Glutamatergic neuron (in vitro differentiated cells): ENCODE measurements at places on chromosomes 12 and 14. TPM values are rescaled to one million over a fixed set of nuclear protein-coding genes. Genes with fewer than 3 reads are reported as not detected.

- peaks cover 11% of the 10 kb centered on the region for H3K4me1 ChIP-seq
- H3K36me3 ChIP-seq: peaks cover 18% of the 10 kb centered on the region
- no peaks in the 10 kb centered on the region for H3K27me3 ChIP-seq
- H3K4me3 ChIP-seq: no peak overlapping the region
Measured at GRCh38 chr12:2256915-2257314, 204.1 kb downstream of the CACNA1C start.

E2F7 gene
- total RNA-seq: 4.2 TPM

- no peak overlapping the region for H3K4me3 ChIP-seq
- peaks cover 26% of the 10 kb centered on the region for H3K4me1 ChIP-seq
- DNase-seq: no peak
- peak overlapping the region; percentile 88 for H3K27ac ChIP-seq
Measured at GRCh38 chr12:113684908-113685782, 213.5 kb upstream of the LHX5 start.

TMEM233 gene
- not detected for total RNA-seq

DNA sequence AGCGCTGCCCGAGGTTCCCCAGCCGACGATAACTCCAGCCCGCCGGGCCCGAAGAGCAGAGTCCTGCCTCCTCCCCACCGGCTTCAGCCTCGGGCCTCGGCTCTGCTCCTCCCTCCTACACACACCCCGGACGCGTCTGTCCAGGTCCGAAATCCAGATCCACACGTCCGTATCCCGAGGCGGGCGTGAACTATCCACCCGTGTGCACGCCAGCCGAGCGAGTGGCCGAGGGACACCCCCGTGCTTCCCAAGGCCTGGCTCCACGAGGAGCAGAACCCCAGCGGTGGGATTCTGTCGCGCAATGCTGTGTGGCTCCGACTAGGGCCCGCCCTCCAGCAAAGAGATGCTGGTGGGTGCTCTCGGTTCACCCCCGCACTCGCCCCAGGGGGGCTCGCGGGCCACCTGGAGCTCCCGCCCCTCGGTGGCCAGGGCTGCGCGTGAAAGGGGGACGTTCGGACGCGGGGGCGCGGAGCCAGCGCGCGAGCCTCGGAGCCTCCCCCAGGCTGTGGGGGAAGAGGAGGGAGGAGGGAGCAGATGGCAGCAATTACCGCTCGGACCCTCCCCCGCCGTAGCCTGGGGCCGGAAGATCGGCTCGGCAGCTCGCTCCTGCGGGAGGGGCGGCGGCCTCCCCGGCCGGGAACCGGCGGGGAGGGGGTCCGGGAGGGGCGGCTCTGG lies 18.9 kb upstream of the ANKRD33 start:
- peak overlapping the region; percentile 78 for H3K4me3 ChIP-seq
- no peaks in the 10 kb centered on the region for H3K36me3 ChIP-seq
- H3K27ac ChIP-seq: peak overlapping the region; percentile 87
- peaks cover 24% of the 10 kb centered on the region for H3K27me3 ChIP-seq

KRT84 gene
- total RNA-seq: not detected

DNA sequence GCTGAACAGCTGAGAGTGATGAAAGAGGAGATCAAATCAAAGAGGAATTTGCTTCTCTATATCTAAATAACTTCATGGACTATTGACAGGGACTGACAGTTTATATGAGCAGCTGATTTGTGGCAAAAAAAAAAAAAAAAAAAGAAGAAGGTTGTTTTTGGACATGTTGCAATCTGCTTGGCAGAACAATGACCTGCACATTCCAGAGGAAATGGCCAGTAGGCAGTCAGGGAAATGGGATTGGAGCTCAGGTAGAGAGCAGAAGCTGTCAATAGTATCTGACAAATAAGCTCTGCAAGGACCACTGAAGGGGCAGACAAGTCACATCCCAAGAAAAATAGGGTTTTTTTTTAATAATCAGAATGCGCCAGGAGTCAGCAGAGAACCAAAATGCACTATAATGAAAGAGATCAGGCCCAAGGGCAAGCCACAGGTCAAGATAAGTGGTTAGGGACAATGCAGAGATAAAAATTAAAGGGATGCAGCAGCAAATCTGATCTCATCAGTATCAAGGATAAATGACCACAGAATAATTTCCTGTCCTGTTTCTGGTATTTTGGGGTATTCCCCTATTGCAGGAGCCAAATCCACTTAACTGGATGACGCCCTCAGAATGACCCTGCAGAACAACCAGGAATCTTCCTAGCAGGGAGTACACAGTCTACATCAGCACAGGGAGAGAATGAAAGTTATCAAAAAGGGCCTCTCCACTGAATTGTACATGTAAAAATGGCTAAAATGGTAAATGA lies 22.6 kb upstream of the DUSP16 start:
- H3K4me1 ChIP-seq: no peaks in the 10 kb centered on the region
- no peak overlapping the region for H3K4me3 ChIP-seq
- H3K27ac ChIP-seq: no peak overlapping the region
- no peak for DNase-seq
- H3K27me3 ChIP-seq: no peaks in the 10 kb centered on the region

DNA sequence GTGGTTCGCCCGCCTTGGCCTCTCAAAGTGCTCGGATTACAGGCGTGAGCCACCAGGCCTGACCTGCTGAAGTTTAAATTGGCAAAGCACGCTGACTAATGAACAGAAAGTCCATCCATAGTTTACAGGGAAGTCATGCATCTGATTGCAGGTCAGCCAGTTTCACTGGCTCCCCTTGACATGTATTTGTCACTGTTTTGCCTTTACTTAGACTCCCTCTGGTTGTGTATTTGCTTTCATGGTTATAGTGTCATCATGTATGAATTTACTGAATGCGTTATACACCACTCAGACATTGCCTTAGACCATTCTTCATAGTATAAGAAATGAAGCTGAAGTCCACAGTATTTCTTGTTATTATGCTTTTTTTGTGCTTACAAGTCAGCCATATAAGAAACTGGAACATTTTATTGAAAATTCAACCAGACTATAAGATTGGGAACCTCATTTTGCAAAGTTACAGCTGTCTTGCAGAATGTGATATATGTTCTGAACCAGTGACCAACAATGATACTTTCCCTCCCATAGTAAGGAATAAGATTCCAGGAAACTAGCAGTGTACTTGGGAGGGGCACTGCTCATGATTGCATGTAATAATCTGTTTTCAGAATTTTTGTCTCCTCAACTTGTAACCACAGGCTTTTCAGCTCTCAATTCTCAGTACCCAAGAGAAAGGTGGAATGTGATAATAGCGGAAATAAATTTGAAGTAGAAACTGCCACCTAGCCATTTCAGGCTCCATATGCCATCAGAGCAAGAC lies 51.9 kb upstream of the ATF7IP start:
- DNase-seq: no peak
- H3K36me3 ChIP-seq: peaks cover 8% of the 10 kb centered on the region
- no peak overlapping the region for H3K4me3 ChIP-seq
- H3K27me3 ChIP-seq: no peaks in the 10 kb centered on the region

ZNF891 gene
- total RNA-seq: 9.2 TPM

NRL gene
- 3.7 TPM for total RNA-seq

GRCh38 chr12:33514893-33515292 lies 75.3 kb upstream of the SYT10 start:
- peaks cover 2% of the 10 kb centered on the region for H3K27me3 ChIP-seq
- H3K4me1 ChIP-seq: no peaks in the 10 kb centered on the region
- no peaks in the 10 kb centered on the region for H3K36me3 ChIP-seq
- DNase-seq: no peak
- no peak overlapping the region for H3K27ac ChIP-seq

DNA sequence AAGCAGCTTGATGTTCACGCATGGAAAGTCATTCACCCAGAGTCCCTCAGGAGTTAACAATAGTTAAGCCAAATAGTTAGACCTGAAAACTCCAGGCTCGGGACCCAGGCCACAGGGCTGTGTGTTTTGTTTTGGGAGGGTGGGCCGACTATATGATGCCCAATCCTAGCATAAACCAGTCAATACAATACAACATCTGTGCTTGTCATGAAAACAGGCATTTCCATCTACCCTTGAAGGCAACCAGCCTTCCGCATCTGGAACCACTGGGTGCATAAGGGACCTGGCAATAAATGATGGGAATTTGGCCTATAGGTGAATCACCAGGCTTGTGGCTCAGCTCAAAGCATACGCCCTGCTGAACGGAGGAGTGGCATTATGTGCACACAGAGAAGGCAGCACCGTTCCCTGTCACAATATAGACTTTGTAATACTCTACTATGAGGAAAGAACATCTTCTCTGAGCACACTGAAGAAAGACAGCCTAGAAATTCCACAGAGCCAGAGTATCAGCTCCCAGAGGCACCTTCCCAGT lies 91.0 kb upstream of the FOXN3 start:
- no peak for DNase-seq
- peaks cover 6% of the 10 kb centered on the region for H3K27me3 ChIP-seq
- peaks cover 13% of the 10 kb centered on the region for H3K36me3 ChIP-seq
- no peak overlapping the region for H3K4me3 ChIP-seq
- H3K27ac ChIP-seq: no peak overlapping the region
- peaks cover 28% of the 10 kb centered on the region for H3K4me1 ChIP-seq

- no peak for DNase-seq
- no peaks in the 10 kb centered on the region for H3K36me3 ChIP-seq
- H3K4me1 ChIP-seq: no peaks in the 10 kb centered on the region
- no peaks in the 10 kb centered on the region for H3K27me3 ChIP-seq
- H3K4me3 ChIP-seq: no peak overlapping the region
Measured at GRCh38 chr12:88416786-88417185, 163.5 kb downstream of the KITLG start.

DNA sequence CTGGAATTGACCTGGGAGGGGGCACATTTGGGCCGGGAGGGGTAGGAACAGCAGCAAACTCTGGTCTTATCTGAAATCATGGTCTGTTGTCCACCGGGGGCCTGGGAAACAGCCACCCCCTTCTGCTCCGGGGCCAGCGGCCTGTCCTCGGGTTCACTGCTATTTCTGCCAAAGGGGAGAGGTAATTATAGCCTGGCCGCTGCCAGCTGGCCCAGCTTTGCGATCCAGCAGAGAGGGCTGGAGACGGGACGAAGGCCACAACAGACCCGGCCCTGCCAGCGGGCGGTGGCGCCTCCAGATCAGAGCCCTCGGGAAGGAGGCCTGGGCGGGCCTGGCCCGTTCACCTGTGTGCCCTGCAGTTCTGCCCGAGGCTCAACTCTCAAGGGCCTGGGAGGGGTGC lies at the start of gene C14orf180:
Gene C14orf180, plus strand, starts transcription at position 258 of the 400 bp plus-strand sequence. CDS start 6,667 bp downstream, outside the sequence.
- H3K4me1 ChIP-seq: peaks cover 12% of the 10 kb centered on the region
- H3K27ac ChIP-seq: no peak within 1 kb of the TSS
- H3K4me3 ChIP-seq: no peak within 1 kb of the TSS
- DNase-seq: no peak
- H3K36me3 ChIP-seq: peaks cover 4% of the 10 kb centered on the region

DNA sequence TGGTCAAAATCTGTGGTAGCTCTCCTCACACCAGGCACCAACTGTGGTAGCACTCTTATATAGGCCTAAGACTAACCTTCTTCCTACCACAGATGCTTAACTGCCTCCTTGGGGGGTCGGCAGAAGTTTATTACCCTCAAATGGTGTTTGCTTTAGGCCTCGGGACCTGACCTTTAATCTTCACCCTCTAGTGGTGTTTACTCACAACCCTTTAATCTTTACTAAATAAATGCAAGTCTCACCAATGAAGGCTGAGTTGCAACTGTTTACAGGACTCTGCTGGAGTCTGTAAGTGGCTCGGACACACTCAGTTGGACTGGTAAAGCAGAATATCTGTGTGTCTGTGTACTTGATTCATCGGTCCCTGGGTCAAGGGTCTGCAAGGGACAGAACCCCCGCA lies 29.4 kb downstream of the CCER1 start:
- DNase-seq: no peak
- no peaks in the 10 kb centered on the region for H3K27me3 ChIP-seq
- H3K27ac ChIP-seq: no peak overlapping the region

DNA sequence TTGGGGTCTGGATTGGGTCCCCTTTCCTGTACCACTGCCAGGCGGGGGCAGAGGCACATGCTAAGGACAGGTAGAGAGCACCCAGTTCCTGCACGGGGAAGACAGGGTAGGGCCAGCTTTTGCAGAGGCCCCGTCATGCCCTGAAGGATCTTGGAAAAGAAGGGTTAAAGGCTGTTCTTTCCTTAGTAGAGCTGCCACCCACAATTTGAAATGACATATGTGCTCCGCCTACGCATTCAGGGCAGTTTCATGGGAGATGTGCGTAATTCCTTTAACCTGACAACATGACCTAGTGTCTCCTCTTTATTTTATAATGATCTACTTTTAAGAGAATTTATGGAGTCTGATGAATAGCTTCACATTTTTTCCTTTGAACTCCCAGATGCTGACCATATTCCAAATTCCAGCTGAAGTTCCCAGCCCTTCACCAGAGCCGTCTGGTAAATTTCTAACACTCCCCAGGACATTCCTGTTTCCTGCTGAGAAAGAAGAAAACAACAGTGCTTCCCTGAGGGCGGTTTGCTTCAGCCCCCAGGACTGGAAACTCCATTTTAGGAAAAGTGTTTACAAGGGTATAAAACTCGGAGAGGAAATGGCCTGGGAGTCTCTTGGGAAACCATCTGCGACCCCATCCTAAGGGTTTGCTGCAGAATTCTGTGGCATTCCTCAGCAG lies 58.9 kb upstream of the PLEKHG3 start:
- peaks cover 10% of the 10 kb centered on the region for H3K4me1 ChIP-seq
- no peak for DNase-seq
- no peak overlapping the region for H3K27ac ChIP-seq
- H3K36me3 ChIP-seq: no peaks in the 10 kb centered on the region
- peaks cover 2% of the 10 kb centered on the region for H3K27me3 ChIP-seq
- H3K4me3 ChIP-seq: no peak overlapping the region

FAM222A gene
- 18.1 TPM for total RNA-seq

CPNE6 gene
- 0.44 TPM for total RNA-seq

ZC2HC1C gene
- 3.2 TPM for total RNA-seq

DDX24 gene
- 257 TPM for total RNA-seq

B4GALNT3 gene
- 3.3 TPM for total RNA-seq

ACRBP gene
- 2.5 TPM for total RNA-seq

- peaks cover 32% of the 10 kb centered on the region for H3K4me1 ChIP-seq
- H3K27ac ChIP-seq: no peak overlapping the region
- H3K36me3 ChIP-seq: no peaks in the 10 kb centered on the region
- no peaks in the 10 kb centered on the region for H3K27me3 ChIP-seq
- DNase-seq: no peak
Measured at GRCh38 chr14:68386950-68387779, 405.7 kb downstream of the ZFP36L1 start.

- peaks cover 6% of the 10 kb centered on the region for H3K4me1 ChIP-seq
- H3K4me3 ChIP-seq: no peak overlapping the region
- no peaks in the 10 kb centered on the region for H3K27me3 ChIP-seq
- H3K27ac ChIP-seq: no peak overlapping the region
- DNase-seq: no peak
- peaks cover 12% of the 10 kb centered on the region for H3K36me3 ChIP-seq
Measured at GRCh38 chr12:19539836-19540235, 100.5 kb downstream of the AEBP2 start.

GRCh38 chr14:96573473-96574100 lies 71.4 kb downstream of the PAPOLA start:
- H3K4me1 ChIP-seq: peaks cover 1% of the 10 kb centered on the region
- H3K4me3 ChIP-seq: no peak overlapping the region
- no peak overlapping the region for H3K27ac ChIP-seq

- H3K4me1 ChIP-seq: no peaks in the 10 kb centered on the region
- no peak overlapping the region for H3K4me3 ChIP-seq
- H3K36me3 ChIP-seq: no peaks in the 10 kb centered on the region
- no peak for DNase-seq
- H3K27me3 ChIP-seq: no peaks in the 10 kb centered on the region
Measured at GRCh38 chr12:120879102-120879501, 25.1 kb downstream of the SPPL3 start.

GRCh38 chr14:59333668-59334067 lies 131.5 kb downstream of the GPR135 start:
- peaks cover 5% of the 10 kb centered on the region for H3K36me3 ChIP-seq
- H3K4me3 ChIP-seq: no peak overlapping the region
- H3K27me3 ChIP-seq: peaks cover 2% of the 10 kb centered on the region
- DNase-seq: no peak
- H3K27ac ChIP-seq: no peak overlapping the region
